ENCODE measurements at places on chromosomes 4 and X.
A peak's percentile ranks its signal among the peaks of the same experiment; 100 is the strongest.

GRCh38 chr4:3736806-3737205 lies 29.4 kb upstream of the ADRA2C start:
- no peak for DNase-seq

- DNase-seq: no peak
These were observed 1159.3 kb upstream of the TENM3 start for GRCh38 chr4:181083757-181084361.

GRCh38 chr4:78737035-78737434 lies 39.1 kb upstream of the BMP2K start:
- peak; percentile 52 for DNase-seq

DNA sequence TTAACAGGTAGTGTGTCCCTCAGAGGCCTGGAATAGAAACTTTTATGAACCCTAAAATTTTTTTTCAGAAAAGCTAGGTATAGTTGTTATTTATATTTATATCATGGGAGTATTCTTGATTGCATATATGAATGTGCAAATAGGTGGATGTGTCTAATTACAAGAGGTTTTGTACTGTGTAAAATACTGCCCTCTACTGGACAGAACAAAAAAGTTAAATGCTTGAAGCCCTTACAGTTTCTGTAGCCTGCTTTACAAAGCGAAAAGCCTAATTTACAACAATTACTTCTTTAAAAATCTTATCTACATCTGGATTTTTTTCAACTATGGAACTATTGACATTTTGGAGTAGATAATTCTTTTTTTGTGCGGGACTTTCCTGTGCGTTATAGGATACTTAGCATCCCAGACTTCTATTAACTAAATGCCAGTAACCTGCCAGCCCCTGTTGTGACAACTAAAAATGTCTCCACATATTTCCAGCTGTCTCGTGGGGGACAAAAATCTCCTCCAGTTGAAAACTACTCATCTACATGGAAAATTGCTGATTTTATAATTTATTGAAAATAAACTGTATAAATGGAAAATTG lies 35.1 kb downstream of the ENPEP start:
- peak; percentile 78 for DNase-seq

DNA sequence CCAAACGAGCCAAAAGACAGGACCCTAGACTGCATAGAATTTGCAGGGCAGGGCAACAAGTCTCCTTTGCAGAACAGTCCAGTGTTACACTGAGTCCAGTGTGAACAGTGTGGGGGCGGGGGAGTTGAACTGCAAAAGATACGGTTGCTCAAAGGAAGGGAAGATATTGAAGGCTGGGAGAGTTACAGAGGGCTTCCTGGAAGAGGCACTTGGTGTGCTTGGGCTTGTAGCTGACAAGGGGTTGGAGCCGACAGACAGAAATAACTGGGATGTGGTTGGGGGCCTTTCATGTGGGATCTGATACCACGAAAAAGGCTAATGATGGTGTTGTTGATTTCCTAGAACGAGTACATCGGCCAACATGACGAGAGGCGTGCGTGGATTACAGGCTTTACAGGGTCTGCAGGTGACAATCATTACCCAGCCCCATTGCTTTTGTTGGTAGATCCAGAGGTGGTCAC lies 6.1 kb downstream of the XPNPEP2 start:
- DNase-seq: peak; percentile 3

GRCh38 chr4:25330335-25330734 lies 17.8 kb downstream of the ZCCHC4 start:
- no peak for DNase-seq

DNA sequence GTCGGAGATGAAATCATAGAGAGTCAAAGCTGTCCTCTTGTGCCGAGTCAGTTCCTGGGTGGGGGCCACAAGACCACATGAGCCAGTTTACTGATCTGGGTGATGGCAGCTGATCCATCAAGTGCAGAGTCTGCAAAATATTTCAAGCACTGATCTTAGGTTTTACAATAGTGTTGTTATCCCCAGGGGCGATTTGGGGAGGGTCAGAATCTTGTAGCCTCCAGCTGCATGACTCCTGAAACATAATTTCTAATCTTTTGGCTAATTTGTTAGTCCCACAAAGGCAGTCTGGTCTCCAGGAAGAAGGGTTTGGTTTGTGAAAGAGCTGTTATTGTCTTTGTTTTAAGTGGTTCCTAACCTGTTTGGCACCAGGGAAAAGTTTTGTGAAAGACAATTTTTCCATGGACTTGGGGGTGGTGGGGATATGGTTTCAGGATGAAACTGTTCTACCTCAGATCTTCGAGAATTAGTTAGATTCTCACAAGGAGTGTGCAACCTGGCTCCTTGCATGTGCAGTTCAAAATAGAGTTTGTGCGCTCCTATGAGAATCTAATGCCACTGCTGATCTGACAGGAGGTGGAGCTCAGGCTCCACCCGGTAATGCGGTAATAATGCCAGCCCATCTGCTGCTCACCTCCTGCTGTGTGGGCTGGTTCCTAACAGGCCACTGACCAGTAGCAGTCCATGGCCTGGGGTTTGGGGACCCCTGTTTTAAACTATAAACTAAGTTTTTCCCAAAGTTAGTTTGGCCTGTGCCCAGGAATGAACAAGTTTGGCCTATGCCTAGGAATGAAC lies 29.2 kb downstream of the METAP1 start:
- DNase-seq: no peak

DNA sequence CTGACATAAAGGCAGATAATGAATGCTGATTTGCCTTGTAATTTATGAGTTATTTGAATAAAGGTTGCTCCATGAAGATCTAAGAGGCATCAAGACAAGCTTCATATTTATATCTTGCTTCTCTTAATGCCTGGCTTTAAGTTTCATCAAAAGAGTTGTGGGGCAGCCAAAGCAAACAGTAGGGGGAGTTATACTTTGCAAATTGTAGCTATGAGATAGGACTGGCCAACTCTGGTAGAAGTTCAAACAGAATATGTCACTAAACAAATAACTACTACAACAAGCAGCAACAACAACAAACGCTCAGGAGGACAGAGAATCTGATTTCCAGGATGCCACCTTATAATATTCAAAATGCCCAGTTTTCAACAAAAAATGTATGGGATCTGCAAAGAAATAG lies 69.1 kb upstream of the PLAC1 start:
- DNase-seq: no peak

DNA sequence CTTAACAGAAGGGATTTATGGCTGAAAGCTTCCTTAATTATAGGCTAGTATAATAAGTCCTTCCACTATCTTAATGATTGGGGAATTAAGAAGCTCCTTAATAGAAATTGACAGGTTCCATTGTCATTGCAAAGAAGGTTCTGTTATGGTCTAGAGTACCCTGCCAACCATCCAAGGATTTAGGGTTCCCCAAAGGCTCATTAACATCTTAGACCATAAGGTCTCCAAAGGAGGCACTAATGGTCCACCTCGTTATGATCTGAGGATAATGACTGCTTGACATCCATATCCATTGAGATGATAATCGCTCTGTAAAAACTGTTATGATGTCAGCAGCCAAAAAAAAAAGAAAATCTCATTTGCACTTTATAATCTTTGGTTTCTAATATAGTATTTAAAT lies 441.6 kb downstream of the GBA3 start:
- DNase-seq: no peak

GRCh38 chr4:72974694-72975487 lies 94.6 kb downstream of the COX18 start:
- DNase-seq: no peak

DNA sequence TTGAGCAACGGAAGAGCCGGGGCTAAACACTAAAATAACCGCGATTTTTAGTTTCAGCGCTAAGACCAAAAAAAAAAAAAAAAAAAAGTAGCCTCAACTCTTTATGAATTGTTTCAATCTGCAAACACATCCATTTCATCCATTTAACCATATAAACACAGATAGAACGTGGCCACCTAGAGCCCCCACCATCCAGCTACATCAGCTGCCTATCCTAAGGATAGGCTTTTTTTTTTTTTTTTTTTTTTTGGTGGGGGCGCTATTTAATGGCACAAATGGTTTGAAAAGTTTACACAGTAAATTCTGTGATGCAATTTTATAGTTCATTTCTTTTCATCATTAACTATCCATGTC lies 492 bp upstream of the HDAC8 start:
- DNase-seq: no peak

DNA sequence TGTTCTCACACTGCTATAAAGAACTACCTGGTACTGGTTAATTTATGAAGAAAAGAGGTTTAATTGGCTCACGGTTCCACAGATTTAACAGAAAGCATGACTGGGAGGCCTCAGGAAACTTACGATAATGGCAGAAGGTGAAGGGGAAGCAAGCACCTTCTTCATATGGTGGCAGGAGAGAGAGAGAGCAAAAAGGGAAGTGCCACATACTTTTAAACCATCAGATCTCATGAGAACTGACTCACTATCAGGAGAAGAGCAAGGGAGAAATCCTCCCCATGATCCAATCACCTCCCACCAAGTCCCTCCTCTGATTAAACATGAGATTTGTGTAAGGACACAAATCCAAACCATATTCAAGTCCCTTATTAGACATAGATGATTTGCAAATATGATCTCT lies 12.3 kb upstream of the RAP2C start:
- DNase-seq: peak; percentile 9

GRCh38 chrX:103831803-103832544 lies at the start of gene RAB9B:
TSS of gene RAB9B (minus strand) at chrX:103832257. CDS start at chrX:103825784, 6,473 bp downstream.
- DNase-seq: no peak

- no peak for DNase-seq
These were observed 1.8 kb downstream of the PLXNA3 start for GRCh38 chrX:154459832-154460231.

GRCh38 chr4:104494822-104495559 lies at the start of gene CXXC4:
TSS of gene CXXC4 (minus strand) at chr4:104494894. CDS start at chr4:104491802, 3,092 bp downstream.
- no peak for DNase-seq

DNA sequence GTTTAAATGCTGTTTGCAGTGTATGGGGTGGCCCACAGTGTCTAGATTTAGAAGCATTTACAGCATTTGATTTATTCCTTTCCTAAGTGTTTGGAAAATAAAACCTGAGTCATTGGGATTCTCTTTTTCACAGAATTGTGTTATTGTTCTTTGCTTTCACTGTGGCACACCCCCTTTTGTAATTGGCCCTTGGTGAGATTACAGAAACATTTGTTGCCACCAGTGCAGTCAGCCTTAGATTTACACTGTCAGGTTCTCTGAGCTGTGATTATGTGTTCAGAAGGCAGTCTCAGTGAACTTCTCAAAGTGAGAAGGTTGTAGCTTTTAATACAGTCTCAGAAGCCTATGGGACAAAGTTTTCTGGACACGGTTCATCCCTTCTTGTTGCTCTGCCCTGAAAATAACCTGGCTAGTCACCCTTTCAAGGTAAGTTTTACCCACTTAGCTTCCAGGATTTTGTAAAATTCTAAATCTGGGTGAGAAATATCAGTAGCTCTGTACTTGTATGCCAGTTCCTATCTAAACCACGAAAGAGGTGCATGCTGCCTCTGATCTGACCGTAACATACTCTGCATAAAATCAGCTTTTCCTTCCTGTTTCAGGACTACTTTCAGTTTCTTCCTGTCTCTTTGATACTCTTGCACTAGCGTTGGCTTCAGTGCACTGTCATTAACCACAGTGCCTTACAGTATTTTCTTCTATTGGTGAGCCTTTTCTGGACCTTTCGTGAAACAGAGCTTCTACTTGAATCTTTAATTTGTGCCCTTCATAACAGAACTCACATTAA lies 12.6 kb downstream of the RUFY3 start:
- peak; percentile 84 for DNase-seq

- no peak for DNase-seq
These were observed 101.0 kb upstream of the UBQLN2 start for GRCh38 chrX:56462389-56462788.

GRCh38 chrX:13311560-13311959 lies 8.3 kb downstream of the ATXN3L start:
- no peak for DNase-seq

- DNase-seq: peak; percentile 61
These were observed 37.1 kb upstream of the IRAK1 start for GRCh38 chrX:154056770-154057241.

- no peak for DNase-seq
These were observed 33.5 kb downstream of the NSG1 start for GRCh38 chr4:4420421-4420820.

GRCh38 chr4:108533876-108534275 lies 86.5 kb upstream of the RPL34 start:
- DNase-seq: no peak

GRCh38 chrX:71454222-71454621 lies 78.7 kb upstream of the OGT start:
- no peak for DNase-seq

DNA sequence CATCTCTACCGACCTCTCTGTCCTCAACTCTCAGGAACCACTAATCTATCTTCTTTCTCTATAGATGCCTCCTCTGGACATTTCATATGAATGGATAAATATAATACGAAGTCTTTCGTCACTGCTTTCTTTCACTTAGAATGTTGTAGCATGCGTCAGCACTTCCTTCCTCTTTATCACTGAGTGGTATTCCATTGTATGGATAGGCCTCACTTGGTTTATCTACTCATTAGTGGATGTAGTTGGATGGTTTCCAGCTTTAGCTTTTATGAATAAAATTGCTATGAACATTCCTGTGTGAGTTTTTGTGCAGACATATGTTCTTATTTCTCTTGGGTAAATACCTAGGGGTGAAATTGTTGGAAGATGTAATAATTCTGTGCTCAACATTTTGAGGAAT lies 528.2 kb upstream of the FAT1 start:
- no peak for DNase-seq

- DNase-seq: no peak
These were observed 30.1 kb upstream of the SPARCL1 start for GRCh38 chr4:87559090-87559837.
